ENCODE measurements at places on chromosomes 7 and 10. TPM values are rescaled to one million over a fixed set of nuclear protein-coding genes. Genes with fewer than 3 reads are reported as not detected.
A peak's percentile ranks its signal among the peaks of the same experiment; 100 is the strongest.

- DNase-seq, result no peak
These were observed 13.9 kb upstream of the SFRP5 start for GRCh38 chr10:97785731-97786130.

- DNase-seq, result no peak
These were observed 4.1 kb upstream of the CALML5 start for GRCh38 chr10:5503477-5503835.

Gene GPR26
- not detected for total RNA-seq

DNA sequence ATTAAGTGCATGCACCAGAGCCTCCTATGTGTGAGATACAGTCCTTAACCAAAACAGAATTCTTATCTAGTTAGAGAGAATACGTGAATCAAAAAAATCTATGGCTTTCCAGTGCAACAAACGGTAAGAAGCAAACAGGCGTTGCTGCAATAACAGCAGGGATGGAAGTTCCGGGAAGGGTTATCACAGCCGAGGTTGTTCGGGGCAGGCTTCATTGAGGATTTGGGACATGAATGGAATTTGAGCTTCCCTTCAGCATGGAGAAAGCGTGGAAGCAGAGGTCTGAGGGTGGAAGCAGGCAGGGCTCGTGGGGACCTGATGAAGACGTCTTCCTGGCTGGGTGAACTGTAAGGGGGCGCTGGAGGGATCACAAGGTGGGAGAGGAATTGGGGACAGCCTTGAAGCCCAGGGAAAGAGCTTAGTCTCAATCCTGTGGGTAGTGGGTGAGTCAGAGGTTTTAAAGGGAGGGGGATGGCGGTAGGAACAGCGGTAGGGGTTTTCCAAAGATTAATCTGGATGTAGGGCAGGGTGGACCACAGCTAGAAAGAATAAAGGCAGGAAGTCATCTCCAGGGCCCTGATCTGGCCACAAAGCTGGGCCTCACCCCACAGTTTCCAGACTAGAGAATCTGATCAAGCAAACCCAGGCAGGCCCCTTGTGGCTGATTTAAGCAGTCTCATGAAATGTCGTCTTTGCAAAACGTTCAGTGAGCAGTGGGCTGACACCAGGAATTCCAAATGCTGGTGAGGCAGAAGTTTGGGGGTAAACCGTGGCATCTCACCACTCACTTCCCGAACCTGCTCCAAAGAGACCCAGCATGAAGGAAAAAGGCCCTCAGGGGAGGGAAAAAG is 65.1 kb downstream of the CALML3 start:
- DNase-seq, result peak; percentile 86

DNA sequence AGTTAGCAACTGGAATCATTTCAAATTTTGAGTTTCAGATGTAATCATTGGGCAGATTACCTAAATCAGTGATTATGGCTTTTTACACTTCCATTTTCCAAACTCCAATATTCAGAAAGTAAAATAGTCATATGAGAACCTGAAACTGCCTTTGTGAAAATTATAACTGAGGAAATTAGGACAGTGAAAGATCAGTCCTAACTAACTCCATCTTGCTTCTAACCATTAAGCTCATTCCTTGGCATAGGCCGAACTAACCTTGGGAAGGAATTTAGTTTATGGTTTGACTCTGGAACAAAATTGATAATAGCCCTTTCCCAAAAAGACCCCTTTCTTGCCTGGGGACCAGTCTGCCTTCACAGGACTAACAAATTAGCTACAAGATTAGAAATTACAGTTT is 2.2 kb downstream of the CRPPA start:
- no peak for DNase-seq
